ENCODE measurements at places on chromosomes 6 and 20. TPM values are rescaled to one million over a fixed set of nuclear protein-coding genes. Genes with fewer than 3 reads are reported as not detected.

GRCh38 chr6:79635232-79635543, 4.1 kb downstream of the SH3BGRL2 start:
- H3K27me3 ChIP-seq = peaks cover 38% of the 10 kb centered on the region
- H3K27ac ChIP-seq = no peak overlapping the region
- no peak for DNase-seq
- peaks cover 10% of the 10 kb centered on the region for H3K4me1 ChIP-seq

DNA sequence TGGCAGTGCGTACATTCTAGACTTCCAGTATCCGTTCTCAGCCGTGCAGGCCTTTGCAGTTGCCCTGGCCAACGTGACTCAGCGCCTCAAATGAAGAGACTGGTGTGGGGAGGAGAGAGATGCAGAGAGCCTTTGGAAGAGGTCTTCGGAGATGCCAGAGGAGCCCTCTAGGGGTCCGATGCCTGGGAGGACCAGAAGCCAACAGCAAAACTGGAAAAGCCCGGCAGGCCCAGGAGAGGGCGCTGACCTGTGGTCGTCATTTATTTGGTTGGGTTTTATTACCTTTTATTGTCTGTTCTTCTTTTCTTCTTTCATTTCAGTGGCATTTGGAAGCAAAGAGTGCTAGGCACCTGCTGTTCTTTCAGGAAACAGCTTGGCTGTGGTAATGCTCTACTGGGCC, 53.3 kb upstream of the TMEM181 start:
- H3K4me1 ChIP-seq = no peaks in the 10 kb centered on the region
- H3K27ac ChIP-seq = no peak overlapping the region
- H3K4me3 ChIP-seq = no peak overlapping the region
- H3K27me3 ChIP-seq = no peaks in the 10 kb centered on the region

- H3K4me1 ChIP-seq = peaks cover 3% of the 10 kb centered on the region
- H3K4me3 ChIP-seq = no peak overlapping the region
- H3K27ac ChIP-seq = no peak overlapping the region
- no peaks in the 10 kb centered on the region for H3K27me3 ChIP-seq
Measured at GRCh38 chr6:111228094-111228493, 140.8 kb downstream of the SLC16A10 start.

- H3K36me3 ChIP-seq = no peaks in the 10 kb centered on the region
- H3K4me1 ChIP-seq = peaks cover 14% of the 10 kb centered on the region
- no peak overlapping the region for H3K27ac ChIP-seq
- DNase-seq = no peak
Measured at GRCh38 chr6:47308198-47308517, 1.5 kb downstream of the TNFRSF21 start.

DNA sequence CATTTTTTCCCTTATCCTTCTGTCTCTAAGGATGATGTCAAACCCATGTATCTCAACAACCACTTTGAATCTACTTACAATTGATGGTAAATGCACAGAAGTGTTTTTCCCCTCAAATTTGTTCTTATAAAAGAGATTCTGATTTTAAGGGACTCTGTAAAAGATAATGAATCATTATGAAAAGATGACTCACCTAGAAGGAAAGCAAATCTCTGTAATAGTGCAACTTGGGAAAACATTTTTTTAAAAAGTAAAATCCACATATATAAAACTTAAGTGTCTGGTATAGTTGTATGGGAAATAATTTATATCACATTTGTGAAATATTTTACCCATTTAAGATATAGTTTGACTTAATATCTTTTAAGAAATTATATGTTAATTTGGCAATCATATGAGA, 137.0 kb downstream of the TINAG start:
- no peaks in the 10 kb centered on the region for H3K27me3 ChIP-seq
- no peaks in the 10 kb centered on the region for H3K36me3 ChIP-seq
- H3K27ac ChIP-seq = no peak overlapping the region
- no peaks in the 10 kb centered on the region for H3K4me1 ChIP-seq
- DNase-seq = no peak

DNA sequence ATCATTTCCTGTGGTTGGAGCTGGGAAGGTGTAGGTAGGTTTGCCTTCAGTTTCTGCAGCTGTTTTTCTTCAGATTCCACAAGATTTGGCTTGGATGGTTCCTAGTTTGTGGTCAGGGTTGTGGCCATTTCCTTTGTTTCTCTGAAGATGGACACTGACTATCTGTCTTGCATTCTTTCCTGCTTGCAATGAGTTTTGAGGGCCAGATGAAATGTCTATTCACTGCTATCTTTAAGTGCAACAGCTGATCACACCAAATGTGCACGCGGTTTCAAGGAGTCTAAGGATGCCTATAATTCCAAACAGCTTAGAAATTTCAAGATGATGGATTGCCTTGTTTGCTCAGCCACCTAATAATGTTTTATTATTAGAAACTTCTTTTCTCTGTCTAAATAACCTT, 28.4 kb downstream of the IL20RA start:
- no peak for DNase-seq
- peaks cover 66% of the 10 kb centered on the region for H3K27me3 ChIP-seq
- no peak overlapping the region for H3K4me3 ChIP-seq
- H3K27ac ChIP-seq = no peak overlapping the region
- no peaks in the 10 kb centered on the region for H3K36me3 ChIP-seq

DNA sequence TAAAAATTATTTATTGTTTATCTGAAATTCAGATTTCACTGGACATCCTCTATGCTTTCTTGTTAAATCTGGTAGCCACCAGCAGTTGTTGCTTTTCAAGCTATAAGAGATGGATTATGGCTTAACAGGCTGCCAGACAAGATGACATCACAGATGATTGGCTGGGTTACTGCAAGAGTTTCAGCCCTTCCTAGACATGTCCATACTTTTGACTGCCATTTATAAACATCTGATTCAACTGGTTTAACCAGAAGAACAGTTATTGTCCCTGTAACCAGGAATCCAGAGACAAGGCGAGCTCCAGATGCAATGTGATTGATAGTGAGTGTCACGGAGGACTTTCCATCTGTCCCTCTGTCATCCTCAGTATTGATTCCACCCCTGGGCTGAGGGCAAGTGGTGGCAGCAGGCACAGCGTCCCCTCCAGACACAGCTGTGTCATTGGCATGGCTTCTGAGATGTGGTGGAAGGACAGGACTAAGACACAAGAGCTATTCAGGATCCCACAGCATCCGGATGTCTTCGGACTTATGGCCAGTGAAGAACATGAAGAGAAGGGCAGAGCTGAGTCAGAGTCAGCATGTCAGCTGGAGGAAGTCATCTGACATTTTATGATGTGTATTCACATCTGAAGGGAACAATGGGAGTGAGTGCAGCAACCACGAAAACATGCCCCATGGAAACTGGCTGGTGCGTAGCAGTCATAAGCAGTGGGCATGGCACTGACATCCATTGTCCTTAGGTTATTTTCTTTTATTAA, 284.5 kb upstream of the CDYL start:
- no peaks in the 10 kb centered on the region for H3K4me1 ChIP-seq
- no peak for DNase-seq
- H3K36me3 ChIP-seq = peaks cover 3% of the 10 kb centered on the region
- H3K4me3 ChIP-seq = no peak overlapping the region
- no peak overlapping the region for H3K27ac ChIP-seq

DNA sequence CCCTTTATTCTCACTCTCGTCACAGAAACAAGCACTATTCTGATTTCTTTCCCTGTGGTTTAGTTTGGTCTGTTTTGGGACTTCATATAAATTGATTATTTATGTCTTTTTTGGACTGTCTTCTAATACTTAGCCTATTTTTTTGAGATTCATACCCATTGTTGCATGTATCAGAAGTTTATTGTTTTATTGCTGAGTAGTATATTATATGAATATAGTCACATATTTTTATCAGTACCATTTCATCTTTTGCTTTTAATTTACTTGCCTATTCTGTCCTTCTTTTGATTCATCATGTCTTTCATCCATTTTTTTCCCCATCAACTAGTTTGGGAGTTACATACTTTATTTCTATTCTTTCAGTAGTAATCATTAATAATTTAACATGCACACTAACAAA, 112.0 kb downstream of the ID4 start:
- H3K4me1 ChIP-seq = no peaks in the 10 kb centered on the region
- H3K4me3 ChIP-seq = no peak overlapping the region
- no peaks in the 10 kb centered on the region for H3K36me3 ChIP-seq
- no peaks in the 10 kb centered on the region for H3K27me3 ChIP-seq
- no peak for DNase-seq

GRCh38 chr6:156563714-156564113, 213.5 kb upstream of the ARID1B start:
- H3K4me1 ChIP-seq = no peaks in the 10 kb centered on the region
- no peak for DNase-seq
- H3K36me3 ChIP-seq = no peaks in the 10 kb centered on the region
- no peak overlapping the region for H3K4me3 ChIP-seq

Gene RNF182
- not detected for total RNA-seq

Gene ADISSP
- total RNA-seq = 63.5 TPM

Gene AGER
- total RNA-seq = 11.5 TPM

Gene NT5E
- total RNA-seq = 8.4 TPM

Gene MAS1
- total RNA-seq = not detected

Gene C20orf144
- 0.10 TPM for total RNA-seq

Gene ENPP5
- 0.38 TPM for total RNA-seq

Gene SLC26A8
- 0.06 TPM for total RNA-seq
